ENCODE measurements at places on chromosomes 4 and X.

GRCh38 chr4:69095301-69095731 is 958 bp upstream of the UGT2B7 start:
- DNase-seq, result no peak

GRCh38 chrX:152601848-152602616 is 35.7 kb upstream of the GABRQ start:
- no peak for DNase-seq

DNA sequence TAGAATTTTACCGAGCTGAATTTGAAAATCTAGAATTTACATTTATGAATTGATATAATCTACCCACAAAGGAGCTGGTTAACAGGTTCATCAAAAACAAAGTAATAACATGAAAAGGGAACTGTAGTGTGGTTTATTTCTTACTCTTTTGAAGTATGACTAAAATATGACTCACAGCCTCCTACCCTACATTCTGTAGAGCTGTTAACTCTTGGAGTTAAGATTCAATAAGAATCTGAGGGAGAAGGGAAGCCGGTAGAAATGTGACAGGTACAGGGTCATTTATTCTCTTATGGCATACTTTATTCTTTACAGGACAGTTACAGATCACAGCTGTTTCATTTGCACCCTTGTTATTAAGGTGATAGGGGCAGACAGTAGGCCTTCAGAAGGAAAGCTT is 132.2 kb upstream of the FAM47B start:
- no peak for DNase-seq

DNA sequence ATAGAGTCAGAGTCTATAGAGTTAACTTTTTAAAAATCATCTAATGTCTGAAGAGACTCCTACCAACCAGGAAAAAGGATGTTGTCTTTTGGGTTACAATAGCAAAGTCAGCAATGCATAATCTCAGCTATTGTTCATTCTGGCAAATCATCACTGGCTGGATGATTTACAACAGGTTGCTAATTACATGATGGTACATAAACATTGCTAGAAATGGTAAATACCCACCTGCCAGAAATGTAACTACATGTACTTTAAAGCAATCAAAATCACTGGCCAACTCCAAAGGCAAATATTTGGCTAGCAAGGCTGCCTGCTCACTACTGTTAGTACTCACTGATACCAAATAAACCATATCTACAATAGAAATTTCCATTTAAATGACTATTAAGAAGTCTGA is 91.1 kb downstream of the PPP3CA start:
- DNase-seq, result no peak

GRCh38 chrX:72271812-72272211 is 5.2 kb downstream of the RPS4X start:
- DNase-seq, result no peak

DNA sequence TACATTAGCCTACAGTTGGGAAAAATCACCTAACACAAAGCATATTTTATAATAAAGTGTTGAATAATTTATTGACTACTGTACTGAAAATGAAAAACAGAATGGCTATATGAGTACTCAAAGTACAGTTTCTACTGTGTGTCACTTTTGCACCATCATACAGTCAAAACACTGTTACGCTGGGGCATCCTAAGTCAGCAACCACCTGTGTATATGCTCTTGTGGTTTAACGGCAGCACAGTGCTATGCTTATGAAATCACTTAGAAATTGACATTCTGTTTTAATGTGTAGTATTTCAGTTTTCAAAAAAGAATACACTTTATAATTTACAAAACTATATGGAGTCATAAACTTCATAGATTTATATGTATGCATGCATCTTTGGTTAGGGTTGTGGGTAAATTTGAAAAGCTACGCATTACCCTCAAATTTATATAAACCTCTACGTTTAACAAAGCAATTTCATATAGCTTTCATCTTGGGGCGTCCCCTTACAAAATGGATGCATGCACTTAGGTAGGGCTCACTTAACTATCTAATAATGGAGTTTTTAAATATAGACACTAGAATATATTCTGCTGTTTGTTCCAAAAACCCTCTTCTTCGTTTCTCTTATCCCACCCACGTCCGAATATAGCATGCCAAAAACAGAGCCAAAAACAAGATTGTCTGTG is 690 bp upstream of the NEIL3 start:
- no peak for DNase-seq

- no peak for DNase-seq
These were observed 233.5 kb upstream of the PGRMC2 start for GRCh38 chr4:128521156-128521555.

DNA sequence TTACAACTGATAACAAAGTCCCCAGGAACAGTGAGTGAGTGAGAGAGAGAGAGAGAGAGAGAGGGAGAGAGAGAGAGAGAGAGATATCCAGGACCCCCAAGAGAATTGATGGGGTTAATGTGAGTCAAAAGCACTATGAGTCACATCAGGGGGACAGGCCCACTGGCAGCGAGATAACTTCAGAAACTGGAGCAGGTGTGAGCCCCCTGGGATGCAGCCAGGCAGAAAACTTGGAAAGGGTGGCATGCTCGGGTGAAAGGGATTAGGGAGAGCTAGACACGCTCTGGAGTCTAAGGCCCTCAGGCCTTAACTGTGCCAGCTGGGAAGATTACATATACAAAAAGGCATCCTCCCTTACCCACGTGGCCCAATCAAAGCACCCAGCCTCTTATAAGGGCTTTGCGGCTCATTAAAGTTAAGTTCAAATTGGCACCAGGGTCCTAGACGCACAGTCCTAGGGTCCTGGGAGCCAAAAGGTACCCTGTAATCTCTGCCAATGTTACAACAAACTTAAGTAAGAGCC is 841 bp downstream of the ACOT9 start:
- no peak for DNase-seq

- no peak for DNase-seq
These were observed 1618.1 kb downstream of the C4orf33 start for GRCh38 chr4:130714006-130714405.

DNA sequence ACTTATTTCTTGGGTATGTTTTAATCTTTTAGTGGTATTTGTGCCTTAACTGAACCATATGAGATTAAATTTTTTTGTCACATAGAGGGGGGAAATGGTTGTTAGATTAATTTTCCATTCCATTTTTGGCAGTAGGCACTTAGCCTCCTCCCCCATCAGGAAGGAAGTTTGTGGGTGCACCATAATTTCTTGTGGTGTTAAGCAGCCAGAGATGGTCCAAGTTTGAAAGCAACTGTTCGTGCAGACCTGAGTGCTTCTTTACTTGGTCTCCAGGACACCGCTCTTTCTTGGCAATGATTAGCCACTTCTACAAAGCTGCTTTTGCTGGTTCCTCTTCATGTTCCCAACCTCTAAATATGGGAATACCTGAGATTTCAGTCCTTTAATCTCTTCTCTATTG is 92.7 kb upstream of the RPL34 start:
- DNase-seq, result no peak

DNA sequence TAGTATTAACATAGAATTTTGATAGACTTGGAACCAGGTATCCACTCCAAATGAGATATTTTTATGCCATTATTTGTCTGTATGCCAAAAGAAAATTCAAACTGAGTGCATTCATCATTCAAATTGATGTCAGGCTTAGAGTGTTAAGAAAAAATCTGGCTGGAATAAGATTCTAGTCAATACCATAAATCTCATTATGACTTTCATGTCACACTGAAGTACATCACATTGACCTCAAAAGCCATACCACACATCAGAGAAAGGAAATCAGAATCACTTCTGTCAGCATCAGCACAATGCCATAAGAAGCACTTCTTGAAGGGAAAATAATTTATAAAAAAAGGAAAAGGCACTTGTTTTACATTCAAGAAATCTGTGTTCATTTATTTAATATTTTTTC is 119.0 kb upstream of the BMP3 start:
- no peak for DNase-seq

GRCh38 chrX:77415161-77415560 is 32.0 kb upstream of the FGF16 start:
- DNase-seq, result no peak

DNA sequence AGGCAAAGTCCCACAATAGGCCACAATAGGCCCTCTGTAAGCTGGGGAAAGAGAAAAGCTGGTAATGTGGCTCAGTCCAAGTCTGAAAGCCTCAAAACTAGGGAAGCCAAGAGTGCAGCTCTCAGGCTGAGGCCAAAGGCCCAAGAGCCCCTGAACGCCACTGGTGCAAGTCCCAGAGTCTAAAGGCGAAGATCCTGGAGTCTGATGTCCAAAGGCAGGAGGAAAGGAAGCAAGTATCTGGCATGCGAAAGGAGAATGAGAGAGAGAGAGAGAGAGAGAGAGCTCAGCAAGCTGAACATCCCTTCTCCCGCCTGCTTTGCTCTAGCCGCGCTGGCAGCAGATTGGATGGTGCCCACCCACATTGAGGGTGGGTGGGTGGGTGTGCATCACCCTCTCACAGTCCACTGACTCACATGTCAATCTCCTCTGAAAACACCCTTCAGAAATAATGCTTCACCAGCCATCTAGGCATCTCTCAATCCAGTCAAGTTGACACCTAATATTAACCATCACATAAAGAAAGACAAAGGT is 30.9 kb upstream of the ELF2 start:
- DNase-seq, result no peak

DNA sequence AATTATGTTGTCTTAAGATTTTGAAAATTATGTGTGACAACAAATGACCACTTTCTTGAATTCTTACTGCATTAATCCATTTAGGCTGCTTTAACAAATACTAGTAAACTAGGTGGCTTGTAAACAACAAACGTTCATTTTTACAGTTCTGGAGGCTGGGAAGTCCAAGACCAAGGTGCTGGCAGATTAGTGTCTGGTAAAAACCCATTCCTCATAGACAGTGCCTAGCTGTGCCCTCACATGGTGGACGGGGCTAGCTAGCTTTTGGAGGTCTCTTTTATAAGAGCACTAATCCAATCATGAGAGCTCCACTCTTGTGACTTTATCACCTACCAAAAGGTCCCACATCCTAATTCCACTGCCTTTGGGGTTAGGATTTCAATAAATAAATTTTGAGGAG is 425.8 kb downstream of the SPRY1 start:
- DNase-seq, result no peak

- DNase-seq, result no peak
These were observed 180.5 kb upstream of the RBPJ start for GRCh38 chr4:26140150-26140898.

- no peak for DNase-seq
These were observed 202.2 kb upstream of the GPRIN3 start for GRCh38 chr4:89509708-89510281.

DNA sequence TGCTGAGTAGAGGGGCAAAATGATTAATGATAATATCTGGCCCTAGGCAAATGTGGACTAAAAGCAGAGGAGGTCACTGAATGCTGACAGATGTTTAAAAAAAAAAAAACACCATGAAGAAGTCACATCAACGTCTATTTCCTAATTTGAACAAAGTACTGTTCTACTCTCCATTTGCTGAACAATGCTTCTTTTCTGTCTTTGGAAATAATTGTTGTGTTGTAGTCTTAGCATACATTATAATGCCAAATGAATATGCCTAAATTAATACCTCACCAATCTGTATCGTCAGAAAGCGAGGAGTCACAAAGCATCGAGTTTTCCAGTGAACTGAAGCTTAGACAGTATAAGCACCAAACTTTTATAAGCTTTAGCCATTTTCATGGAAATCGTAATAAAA is 140.9 kb upstream of the JADE1 start:
- no peak for DNase-seq

- DNase-seq, result no peak
These were observed 379 bp downstream of the PDGFC start for GRCh38 chr4:156971165-156971675.

GRCh38 chrX:20252381-20253231 is 14.1 kb downstream of the RPS6KA3 start:
- no peak for DNase-seq

DNA sequence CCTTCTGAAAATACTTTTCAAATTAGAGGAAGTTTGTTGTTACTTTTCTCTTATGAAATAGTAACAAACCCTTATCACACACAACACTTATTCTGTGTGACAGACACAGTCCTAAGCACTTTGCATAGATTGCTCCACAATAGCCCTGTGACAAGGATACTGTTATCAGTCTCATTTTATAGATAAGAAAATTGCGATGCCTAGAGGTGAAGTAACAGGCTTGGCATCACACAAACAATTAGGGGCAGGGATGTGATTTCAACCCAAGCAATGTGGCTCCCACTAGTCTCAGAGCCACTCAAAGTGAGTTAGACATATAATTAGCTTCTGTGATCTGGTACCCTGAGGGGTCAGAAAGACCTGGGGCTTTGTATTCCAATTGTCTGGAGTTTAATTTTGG is 339.9 kb downstream of the FBXO8 start:
- no peak for DNase-seq

GRCh38 chrX:95063554-95063953 is 1389.5 kb downstream of the FAM133A start:
- DNase-seq, result no peak

DNA sequence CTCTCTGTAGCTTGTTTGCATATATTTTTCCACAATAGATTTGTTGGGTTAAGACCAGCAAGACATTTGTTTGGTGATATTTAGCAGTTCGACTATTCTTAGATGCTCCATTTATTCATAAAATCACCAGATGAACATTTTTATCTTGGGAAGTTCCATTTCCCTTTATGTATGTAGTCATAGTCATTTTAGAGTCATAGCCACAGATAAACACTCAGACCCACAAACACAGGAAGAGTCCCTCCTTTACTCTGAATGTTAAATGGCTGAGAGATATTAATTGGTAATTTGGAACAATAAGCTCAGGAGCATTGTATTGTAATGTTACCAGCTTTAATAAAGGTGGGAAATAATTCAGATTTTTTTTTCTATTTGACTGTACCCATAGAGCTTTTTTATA is 1608.7 kb downstream of the STIM2 start:
- DNase-seq, result no peak

DNA sequence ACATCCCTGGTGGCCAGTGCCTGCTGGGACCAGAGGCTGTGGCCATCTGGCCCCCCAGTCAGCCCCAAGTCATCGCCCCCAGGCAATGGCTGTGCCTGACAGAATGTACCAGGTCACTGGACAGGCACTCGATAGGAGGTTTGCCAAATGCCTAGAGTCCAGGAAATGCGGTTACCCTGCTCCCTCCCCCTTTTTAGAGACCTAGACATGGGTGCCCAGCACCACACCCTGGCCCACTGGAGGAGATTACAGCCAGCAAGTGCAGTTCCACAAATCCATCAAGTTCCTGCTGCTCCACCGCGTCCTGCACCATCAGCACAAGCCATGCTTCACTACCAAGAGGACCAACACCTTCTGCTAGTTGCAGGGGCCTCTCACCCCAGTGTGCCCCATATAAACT is 16.2 kb upstream of the ZFX start:
- DNase-seq, result no peak

- DNase-seq, result no peak
These were observed 45.6 kb upstream of the FAM9C start for GRCh38 chrX:13090027-13090338.

DNA sequence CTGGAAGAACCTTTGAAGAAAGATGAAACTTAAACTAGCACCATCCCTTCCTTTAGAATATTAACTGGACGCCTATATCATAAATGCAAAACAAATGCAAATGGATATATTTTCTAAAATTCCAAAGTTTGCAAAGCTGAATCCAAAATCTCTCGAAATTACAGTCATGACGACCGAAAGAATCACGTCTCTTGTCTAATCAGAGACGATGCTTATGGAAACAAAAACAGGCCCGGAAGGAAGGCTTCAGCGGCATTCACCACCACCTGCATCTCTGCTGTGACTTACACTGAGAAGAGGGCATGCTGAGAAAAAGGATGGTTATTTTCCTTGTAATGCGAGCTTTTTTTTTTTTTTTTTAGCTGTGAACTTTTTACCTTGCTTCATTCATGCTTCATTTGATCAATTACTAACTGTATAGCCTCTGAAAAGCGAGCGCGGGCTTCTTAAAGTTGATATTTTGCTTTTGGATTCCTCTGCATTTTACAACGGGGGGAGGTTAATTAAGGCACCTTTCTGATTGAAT is 209.3 kb downstream of the SOWAHB start:
- DNase-seq, result no peak

GRCh38 chr4:177287255-177287654 is 22.4 kb upstream of the NEIL3 start:
- DNase-seq, result no peak

Data from right renal pelvis (tissue), 4 donors.